Activated gamma-delta T cell treated with Interleukin-2 at 50 U/mL for 16 hours (primary cell): ENCODE measurements at places on chromosomes 7 and 10.

DNA sequence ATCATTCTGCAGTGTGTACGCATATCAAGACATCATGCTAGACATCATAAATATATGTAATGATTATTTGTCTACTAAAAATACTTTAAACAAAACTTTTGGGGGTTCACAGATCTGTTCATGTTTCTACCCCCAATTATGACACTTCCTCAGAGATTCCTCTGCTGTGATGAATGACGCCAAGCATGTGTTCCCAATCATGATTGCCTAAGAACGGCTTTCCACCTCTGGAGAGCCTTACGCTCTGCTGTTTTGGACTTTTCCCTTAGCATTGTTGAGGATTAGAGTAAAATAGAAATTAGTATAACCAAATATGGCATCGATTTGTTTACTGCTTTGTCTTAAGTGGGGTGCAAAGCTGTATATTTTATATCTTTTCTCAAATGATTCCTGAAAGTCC lies 236.3 kb upstream of the IGFBP3 start:
- no peak for DNase-seq

GRCh38 chr7:45583296-45583695 lies 9.1 kb downstream of the ADCY1 start:
- DNase-seq, result no peak

GRCh38 chr10:126663880-126664279 lies 6.6 kb downstream of the C10orf90 start:
- DNase-seq, result no peak

DNA sequence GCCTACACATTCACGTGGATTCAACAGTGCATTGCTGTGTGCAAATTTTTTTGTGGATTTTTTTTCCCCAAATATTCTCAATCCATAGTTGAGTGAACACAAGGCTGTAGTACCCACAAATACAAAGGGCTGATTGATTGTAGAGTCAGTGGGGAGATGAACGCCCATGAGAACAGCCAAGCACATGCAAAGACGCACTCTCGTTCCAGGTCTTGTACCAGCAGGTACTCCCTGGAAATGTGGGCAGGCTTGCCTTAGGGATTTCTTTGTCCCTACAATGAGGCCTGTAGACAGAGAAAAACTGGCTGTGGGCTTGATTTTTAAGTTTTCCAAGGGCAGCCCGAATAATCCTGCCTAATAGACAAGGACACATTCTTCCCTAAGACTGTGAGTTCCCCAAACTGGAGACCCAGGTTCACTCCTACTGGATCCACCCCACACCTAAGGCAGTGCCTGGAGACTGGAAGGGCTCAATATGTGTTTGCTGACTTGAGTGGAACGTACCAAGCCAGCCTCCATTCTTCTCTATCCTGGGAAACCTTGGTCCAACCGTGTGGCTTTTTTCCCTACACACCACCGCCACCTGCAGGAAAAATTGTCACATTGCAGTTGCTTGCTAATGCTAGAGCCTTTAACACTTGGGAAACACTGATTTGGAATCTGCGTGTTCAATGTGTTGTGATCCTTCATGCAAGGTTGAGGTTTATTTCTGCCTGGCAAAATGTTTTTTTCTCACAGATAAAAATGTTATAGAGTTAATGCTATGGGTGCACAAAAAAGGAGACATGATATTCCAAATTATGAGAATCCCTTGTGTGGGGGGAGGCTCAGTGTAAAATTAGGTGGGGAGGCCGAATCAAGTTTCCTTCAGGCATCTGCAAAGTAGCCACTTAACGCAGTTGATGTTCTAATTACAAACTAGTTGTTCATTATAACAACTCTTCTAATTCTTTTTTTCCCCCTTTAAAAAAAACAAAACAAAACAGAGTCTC lies 49.3 kb downstream of the PPP1R17 start:
- no peak for DNase-seq

DNA sequence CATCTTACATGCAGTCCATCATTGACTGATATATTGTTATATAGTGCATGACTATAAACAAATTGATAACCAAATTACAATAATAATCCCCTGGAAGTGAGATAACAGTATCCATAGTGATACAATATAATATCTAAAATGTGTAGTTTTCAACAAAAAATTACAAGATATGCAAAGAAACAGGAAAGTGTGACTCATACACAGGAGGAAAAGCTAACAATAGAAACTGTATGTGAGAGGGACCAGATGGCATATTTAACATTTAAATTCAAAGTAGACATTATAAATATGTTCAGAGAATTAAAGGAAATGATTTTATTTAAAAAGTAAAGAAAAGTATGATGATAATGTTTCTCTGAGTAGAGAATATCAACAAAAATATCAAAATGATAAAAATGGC lies 8.0 kb downstream of the OR9A2 start:
- no peak for DNase-seq

GRCh38 chr10:60920479-60920878 lies 23.5 kb downstream of the RHOBTB1 start:
- DNase-seq, result no peak

DNA sequence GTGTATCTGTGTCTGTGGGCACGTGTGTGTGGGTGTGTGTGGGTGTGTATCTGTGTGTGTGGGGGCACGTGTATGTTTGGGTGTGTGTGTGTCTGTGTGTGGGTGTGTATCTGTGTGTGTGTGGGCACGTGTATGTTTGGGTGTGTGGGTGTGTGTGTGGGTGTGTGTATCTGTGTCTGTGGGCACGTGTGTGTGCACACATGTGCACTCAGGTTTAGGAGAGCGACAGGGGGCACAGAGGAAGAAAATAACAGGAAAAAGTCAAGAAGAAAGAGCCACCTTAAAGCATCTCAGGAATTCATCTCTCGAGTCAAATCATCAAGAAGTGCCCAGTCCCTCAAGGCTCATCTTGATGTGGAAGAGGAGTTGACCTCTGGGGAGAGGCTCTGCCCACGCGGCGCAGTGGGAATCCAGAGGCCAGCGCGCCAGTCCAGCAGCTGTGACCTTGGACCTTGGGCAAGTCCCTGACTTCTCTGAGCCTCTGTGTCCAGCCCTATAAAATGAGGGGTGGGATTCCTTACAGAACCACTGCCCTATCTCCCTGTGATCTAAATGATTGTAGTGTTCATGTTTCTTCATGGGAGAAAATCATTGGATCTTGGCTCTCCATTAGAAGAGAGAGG lies 147.8 kb downstream of the RGS10 start:
- DNase-seq, result no peak

- no peak for DNase-seq
These were observed 768.6 kb downstream of the NRG3 start for GRCh38 chr10:82643601-82644000.

GRCh38 chr7:155395176-155395797 lies 62.6 kb upstream of the EN2 start:
- no peak for DNase-seq
